Karpas-422 (cell line): ENCODE measurements at places on chromosomes 2 and 18. TPM values are rescaled to one million over a fixed set of nuclear protein-coding genes. Genes with fewer than 3 reads are reported as not detected.
A peak's percentile ranks its signal among the peaks of the same experiment; 100 is the strongest.

Gene SAG
- not detected in 2 replicates for total RNA-seq

Gene WNT10A
- 2.9 and 3.8 TPM in 2 replicates for total RNA-seq

Gene GPR39
- 0.34 TPM in 1 of 2 replicates, not detected in the other for total RNA-seq

Gene MAP3K19
- not detected in 2 replicates for total RNA-seq

Gene FOXI3
- not detected in 2 replicates for total RNA-seq

- DNase-seq, result no peak
Observed at GRCh38 chr2:239693761-239694415, 293.1 kb upstream of the HDAC4 start.

GRCh38 chr2:207617011-207617671, 8.1 kb downstream of the METTL21A start:
- DNase-seq, result no peak

GRCh38 chr18:36826556-36826955, 2.2 kb downstream of the TPGS2 start:
- no peak for DNase-seq

DNA sequence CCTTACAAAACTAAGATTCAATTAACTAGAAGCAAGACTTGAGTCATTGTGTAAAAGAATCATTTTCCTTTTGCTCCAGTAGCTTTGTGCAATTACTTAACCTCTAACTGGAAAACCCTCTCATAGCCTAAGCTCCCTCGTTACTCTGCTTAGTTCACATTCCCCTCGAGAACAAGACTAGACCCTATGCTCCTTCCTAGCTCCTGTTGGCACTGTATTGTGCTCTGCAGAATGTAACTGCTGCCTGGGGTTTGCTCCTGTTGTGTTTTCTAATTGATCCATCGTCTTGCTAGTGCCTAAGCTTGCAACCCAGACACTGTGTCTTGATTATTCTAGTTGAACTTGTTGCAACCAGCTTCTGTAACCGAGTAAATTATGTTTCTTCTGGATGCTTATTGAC, 347.0 kb downstream of the ZNF804A start:
- no peak for DNase-seq

DNA sequence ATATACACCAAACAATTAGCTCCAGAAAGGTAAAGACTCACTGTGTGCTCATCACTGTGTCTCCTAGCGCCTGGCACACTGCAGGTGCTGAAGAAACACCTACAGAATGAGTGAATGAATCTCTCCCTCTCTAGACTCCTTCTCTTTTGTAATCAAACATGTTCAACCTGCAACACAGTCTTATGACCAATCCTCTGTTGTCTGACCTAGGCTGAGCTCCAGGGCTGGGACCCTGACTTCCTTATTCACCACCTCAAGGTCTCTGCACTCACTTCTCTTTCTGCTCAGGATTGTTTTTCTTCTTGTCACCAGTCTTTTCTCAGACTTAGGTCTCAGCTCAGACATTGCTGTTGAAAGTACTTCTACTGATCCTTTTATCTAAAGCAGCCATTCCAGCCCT, 9.8 kb downstream of the CKAP2L start:
- no peak for DNase-seq

GRCh38 chr2:142893241-142893640, 15.8 kb downstream of the KYNU start:
- no peak for DNase-seq

DNA sequence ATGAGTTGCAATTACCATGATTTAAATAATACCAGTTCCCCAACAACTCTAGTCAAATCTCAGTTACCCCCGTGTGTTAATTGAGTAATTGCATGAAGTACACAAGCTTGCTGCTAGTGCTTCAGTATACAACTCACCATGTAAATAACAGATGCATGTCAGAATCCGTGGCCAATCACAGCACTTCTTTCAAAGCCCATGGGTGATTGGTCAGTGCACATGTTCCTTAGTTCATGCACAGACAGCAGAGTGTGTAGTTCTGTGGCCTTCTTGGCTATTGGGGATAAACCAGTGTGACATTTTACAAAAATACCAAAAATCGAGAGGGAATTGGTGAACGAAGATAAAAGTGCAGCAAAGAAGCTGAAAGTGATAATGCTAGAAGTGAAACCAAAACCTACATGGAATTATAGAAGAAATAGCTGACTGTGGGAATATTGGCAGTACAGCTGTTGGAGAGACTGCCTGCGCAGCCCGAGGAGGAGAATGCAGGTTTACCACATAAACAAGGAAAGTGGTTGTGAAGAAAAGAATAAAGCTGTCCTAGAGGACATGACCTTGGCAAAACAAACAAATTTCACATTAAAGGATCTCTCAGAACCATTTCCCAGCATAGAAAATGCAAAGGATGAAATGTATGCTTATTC, 59.4 kb downstream of the NEDD4L start:
- no peak for DNase-seq

DNA sequence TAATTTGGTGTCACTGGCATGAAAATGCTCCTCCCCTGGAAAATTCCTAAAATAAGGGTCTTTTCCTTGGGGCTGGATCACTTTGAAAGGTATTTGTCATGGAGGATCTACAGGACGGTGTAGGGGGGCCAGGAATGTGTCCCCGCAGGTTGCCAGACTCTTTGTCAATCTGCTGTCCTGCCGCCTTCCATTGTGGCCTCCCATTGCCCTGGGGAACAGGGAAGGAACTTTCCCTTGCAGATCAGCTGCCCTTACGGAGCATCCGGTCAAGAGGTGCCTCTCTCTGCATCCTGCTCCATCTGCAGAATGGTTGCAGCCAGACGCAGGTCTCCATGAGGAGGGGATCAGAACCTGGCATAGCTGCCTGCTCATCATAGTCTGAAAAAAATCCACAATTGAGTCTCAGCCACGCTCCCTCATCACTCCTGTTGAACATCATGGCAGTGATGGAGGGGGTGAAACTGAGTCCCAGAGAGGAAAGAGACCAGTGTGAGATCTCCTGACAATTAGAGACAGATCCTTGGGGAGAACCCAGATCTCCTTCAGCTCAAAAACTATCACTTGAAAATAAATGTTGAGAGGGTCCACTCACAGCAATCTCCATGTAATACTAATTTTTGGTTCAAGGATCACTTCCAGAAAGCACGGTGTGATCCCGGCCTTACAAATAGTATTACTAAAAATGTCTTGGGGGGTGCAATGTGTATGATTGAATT, 244.8 kb downstream of the MYCN start:
- no peak for DNase-seq

DNA sequence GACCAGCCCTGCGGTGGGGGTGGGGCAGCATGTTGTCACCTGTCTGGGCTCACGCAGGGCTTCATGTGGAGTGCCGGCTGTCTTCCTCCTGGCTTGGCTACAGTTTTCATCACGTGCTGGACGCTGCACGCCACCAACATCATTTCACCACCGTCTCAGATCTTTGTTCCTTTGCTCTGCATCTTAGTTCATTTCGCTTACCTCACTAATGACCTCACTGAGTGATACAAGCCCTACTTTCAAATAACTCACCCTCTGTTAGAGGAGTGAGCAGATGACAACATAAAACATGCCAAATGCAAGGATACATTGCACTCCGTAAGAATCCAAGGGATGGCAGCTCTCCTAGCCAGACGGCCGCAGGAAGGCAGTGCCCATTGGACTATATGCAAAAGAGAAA, 527.5 kb downstream of the GALR1 start:
- DNase-seq, result no peak

DNA sequence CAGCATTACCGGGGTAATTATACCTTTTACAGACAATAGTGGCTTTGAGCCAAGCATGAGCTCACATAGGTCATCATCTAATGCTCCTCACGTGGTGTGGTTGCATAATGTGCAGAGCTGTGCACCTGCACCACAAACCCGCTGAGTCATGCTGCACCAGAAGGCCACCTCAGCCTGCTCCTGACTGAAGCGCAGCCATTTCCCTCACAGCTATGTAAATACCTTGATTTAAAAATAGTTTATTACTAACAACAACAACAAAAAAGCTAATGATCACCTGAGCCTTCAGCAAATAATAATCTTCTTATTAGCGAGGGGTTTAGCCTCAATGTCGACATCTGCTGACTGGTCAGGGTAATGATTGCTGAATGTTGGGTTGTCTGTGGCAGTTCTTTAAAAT, 238.8 kb downstream of the MBD5 start:
- DNase-seq, result peak; percentile 37

DNA sequence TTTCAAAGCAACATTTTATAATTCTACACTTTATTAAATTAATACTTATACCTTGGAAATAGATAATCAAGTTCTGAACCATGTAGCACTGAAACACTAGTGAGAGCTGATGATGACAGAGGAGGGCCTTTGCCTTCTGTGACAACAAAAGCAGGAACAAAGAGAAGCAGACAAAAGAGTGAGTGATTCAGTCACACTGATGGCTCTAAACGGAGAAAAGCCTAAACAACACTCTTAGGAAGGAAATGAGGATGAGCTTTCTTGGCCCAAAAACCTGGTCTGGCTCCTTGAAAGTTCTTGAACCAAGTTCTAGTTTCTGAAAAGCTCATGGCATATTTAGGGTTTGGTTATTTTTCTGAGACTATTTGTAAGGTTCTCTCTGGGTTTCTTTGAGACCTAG, 271.9 kb downstream of the DPP10 start:
- no peak for DNase-seq

DNA sequence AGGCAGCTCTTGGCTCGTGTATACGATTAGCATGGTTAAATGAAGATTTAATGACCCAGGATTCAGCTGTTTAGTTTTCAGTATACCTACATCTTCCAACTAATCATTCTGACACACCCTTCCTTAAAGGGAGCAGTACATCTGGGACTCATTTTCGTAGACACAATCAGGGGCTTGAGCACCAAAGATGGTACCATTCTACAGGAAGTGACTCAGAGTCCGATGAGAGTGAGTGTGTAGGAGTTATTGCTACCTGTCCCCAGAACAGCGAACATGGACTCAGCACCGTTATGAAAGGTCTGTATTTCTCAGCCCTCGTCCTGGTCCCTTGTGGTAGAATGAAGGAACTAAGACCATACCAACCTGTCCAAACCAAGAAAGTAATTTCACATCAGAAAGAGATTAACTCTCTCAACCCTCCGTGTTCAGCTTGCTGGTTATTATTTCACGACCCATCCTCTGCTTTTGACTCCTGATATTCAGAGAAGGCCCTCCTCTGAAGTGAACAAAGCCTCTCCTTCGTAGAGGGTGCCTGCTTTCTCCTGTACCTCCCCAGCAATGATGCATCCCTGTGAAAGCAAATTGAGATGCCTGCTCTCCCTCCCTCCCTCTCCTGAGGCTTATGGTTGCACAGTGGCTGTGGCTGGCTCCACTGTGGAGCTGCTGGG, 214.8 kb downstream of the MTX2 start:
- DNase-seq, result no peak

- DNase-seq, result peak; percentile 12
Observed at GRCh38 chr18:49580279-49580678, 18.4 kb downstream of the LIPG start.

GRCh38 chr2:194883711-194884110, 773.3 kb upstream of the SLC39A10 start:
- DNase-seq, result no peak

DNA sequence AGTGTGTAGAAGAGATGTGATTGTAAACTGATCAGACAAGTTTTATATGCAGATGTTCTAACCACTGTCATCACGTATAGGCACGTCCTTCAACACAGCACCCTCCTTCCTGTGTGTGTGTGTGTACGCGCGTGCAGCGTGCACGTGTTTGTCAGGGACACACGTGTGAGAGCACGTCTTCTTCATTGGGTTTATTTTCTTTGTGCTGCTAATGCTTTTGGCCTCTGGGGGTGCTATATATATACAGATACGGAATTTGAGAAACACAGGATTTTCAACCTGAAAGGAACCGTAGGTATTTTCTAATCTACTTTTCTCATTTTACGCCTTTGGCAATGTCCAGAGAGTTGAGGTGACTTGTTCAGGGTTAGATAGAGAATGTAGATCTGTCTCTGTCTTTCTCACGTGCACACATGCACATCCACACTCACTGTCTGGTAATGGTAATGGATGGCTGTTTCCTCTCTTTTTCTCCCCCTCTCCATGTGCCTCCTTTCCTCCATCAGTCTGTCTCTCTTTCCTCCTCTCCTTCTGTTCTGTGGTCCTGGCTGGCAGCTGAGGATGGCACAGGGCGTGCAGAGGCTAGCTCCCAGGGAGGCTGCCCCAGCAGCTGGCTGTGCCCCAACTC, 13.4 kb upstream of the CELF4 start:
- DNase-seq, result peak; percentile 52

- DNase-seq, result no peak
Observed at GRCh38 chr2:7035884-7036283, 118.7 kb downstream of the RNF144A start.

DNA sequence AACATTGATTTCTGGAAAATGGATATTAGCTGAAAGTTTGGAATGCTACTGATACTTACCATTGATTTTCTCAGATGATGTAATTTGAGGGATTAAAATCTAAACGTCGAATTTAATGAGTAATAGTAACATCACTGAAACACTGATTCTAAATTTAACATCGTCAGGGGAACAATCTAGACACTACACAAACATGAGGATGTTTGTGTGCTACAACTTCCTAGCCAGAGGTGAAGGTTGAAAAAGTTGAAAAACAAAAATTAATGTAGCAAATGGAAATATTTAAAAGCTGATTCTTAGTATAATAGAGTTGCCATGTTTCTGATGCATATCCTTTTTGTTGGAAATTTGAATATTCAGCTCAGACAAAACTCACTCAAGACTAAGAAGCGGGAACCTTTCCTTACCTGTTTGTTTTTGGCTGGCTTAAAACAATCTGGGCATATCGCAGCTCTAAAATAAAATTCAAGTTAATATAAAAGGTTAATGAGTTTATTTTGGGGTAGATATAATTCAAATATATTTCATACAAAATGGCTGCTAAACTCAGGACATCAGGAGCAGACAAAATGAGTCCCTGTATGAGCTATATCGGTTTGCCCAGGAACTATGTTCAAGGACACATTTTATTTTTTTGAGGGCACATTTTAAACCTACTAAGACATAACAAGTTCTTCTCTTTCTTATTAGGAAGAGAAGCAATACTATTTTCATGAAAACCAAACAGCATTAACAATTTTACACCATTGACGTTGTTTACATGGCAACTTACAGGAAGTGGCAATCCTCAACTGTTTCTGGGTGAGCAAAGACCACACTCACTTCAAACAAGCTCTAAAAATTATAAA, 52.6 kb upstream of the PEX13 start:
- DNase-seq, result no peak
